NCI-H1436 (cell line): ENCODE measurements at places on chromosomes 11 and 22.
A peak's percentile ranks its signal among the peaks of the same experiment; 100 is the strongest.

GRCh38 chr11:19886498-19886897 is 173.9 kb downstream of the NAV2 start:
- no peak for DNase-seq

DNA sequence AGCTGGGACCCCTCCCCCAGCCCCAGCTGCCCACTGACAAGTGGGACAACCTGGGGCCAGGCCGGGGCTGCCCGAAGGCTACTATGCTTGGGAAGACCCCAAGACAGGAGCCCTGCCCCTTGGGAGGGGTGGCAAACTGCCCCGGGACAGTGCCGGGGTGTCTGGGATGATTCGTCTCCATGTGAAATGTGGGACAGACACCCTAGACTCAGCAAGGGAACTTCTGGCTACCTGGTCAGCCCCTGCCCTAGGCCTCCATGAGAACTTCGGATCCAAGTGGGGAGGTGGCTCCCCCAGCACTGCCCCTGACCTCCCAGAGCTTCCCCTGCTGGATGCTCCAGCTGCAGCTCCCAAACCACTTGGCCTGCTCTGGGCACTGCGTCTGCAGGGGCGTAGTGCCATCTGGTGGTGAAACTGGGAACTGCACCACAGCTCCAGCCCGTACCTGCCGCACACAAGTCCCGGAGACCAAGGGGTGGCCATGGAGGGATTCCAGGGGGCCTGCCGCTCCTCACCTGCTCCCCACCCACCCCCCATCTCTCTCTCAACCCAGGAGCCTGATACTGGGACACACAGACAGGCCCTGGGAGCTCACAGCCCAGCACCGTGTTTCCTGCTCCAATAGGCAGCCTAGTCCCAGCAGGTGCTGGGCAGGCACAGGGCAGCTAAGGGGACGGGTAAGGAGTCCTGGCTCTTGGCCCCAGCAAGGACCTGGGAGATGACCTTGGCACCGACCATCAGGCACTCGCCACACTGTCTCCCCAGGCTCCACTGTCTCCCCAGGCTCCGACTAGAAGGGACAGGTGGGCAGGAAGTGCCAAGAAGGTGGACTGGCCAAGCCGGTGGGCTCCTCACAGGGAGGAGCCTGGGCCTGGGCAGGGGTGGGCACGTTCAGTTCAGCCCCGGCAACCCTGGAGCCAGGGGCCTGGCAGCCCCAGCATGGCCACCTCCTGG is 194.1 kb downstream of the IGLL1 start:
- peak; percentile 62 for DNase-seq

DNA sequence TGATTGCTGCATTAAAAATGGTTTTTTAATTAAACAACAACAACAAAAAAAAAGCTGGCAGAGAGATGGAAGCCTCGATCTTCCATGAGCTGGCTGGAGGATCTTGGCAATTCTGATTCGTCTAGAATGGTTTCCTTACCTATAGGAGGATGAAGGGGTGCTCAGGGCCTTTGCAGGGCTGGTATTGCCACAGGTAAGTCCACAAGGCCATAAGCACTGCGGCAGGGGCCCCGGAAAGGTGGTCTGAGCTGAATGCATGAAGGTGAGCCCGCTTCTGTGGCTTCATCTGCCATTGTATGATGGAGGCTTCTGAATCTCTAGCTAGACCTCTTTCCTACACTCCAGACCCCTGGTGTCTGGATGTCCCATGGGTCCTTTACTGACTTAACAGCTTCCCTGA is 101.5 kb downstream of the TSPAN18 start:
- no peak for DNase-seq

DNA sequence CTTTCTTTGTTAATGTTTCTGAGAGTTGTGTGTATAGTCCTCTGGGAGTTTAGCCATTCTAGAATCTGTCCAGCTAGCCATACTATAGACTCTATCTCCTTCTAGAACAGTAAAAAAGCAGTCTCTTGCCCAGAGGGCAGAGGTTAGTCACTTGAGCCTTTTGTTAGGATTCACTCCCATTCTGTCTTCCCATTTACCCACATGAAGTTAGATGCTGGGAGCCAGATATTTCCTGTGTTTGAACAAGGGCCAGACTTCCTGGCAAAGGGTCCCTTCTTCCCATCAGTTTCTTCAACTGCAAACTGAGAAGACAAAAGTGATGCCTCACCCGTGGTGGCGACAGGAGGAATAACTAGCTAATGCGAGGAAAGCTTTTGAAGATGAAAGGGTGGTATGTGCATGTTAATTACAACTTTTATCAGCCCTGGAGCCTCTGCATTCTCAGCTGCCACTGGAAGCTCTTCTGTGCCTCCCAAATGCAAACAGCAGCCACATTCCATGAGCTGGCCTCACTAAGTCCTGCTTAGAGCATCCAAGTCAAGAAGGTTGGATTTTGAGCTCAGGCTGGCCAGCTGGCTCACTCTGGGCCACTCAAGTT is 12.8 kb downstream of the CD44 start:
- DNase-seq: no peak

DNA sequence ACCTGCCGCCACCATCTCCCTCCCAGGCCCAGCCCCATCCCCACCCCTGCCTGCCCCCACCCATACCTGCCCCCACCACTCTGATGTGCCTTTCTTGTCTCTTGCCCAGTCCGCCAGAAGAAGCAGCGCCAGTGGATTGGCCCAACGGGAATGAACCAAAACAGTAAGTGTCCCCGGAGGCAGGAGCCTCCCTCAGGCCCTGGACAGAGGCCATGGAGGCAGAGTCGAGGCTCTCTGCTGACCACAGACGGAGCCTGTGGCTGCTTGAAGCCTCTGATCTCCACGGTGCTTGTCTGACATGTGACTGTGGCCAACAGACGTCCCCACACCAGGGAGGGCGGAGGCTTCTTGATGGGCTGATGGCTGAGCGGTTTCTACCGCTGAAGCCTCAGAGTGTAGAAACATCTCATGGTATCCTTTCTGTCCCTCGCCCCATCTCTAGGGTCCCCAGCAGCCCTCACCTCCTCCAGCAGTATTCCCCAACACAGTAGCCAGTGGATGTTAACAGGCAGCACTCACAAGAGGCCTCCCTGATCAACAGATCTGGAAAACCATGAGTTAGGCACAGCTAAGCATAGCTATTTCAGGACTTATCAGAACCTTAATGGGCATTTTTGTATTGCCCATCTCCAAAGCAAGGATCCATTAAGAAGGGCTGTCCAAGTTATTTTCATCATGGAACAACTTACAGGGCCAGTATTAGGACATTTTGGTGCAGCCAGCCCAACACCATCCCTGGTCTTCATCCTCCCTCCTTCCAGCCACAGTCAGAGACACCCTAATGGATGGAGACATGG is 21.7 kb downstream of the CD5 start:
- no peak for DNase-seq

DNA sequence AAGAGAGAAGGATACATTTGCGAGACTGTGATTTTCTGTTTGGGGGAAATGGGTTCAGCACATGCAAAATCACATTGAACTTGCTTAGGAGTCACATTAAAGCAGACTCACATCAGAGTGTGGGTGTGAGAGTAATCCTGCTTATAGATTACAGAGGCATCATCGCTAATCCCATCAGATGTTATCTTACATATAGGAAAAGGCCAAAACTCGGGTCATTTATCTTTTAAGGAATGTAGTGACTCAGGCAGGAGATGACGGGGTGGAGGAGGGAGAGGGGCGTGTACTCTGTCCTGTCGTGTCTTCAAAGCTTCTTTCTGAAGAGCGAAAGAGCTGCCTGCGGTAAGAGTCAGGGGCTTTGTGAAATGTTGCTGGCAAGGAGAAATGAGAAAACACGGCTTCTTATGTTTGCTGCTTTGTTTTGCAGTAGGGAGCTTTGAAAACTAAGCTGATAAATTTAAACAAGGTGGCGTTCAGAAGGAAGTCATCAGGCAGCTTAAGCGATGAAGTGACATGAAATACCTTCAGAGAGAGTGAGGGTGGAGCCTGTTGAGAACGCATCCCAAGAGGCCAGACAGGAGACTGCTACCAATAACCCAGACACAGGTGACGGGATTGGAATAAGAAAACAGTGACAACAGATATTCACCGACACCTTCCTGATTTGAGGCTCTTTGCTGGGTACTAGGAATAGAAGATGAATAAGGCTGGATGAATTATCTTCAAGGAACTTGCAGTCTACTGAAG is 2.2 kb upstream of the C11orf16 start:
- no peak for DNase-seq

DNA sequence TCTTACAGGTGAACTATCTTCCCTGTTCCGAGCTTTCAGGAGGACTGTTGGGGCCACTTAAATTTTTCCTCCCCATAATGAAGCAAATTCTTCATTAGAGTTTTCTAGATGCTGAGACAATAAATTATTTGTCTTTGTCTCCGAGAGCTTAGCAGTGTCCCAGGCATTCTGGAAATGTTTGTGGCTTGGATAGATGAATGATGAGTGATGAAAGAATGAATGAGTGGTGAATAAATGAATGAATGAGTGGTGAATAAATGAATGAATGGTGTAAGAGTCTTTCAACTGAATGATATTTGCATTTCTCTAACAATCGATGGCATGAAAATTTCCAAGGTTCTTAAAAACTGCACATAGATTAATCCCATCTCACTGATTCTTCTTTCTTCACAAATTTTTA is 52.8 kb downstream of the AHNAK start:
- DNase-seq: no peak

DNA sequence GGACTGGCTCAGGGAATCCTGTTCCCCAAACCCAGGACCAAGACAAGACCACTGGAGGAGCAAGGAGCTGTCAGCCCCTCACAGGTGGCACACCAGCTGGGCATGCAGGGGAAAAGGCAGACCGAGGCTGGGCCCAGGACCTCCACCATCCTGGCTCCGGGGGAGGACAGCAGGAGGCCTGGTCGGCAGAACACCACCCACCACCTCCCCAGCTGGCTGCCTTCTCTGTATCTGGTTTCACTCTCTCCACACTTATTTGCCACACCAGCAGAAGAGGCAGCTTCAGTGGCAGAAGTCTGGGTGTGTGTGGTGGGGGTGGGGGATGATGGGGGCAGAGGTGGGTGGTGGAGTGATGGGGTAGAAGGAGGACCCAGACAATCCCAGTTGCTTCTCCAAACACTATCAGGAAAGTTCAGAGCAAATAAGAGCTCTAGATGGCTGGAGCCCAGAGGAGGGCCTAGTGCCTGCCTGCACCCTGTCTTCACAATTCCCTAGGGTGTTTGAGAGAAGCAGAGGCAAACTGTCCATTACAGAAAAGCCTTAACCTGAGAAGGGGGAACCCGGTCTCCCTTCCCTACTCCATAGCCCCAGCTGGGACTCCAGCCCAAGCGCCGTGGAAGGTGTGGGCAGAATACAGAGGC is 51.9 kb upstream of the CDON start:
- no peak for DNase-seq

DNA sequence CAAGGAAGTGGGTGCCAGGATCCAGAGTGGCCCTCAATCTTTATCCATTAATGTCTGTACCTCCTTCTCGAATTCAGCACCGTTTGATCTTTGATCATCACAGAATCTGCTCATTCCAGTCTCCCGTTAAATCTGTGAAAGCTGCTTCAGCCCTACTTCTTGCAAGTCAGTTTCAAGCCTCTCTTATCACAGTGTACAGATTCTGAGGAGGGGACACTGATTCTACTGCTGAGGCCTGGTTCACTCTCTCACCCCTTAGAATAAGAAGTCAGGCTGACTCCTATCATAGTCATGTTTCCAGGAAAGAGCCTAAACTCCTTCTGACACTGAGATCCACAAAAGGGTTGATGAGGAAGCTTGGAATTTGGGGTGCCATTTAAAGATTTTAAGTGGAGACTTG is 39.0 kb downstream of the MAML2 start:
- DNase-seq: no peak

DNA sequence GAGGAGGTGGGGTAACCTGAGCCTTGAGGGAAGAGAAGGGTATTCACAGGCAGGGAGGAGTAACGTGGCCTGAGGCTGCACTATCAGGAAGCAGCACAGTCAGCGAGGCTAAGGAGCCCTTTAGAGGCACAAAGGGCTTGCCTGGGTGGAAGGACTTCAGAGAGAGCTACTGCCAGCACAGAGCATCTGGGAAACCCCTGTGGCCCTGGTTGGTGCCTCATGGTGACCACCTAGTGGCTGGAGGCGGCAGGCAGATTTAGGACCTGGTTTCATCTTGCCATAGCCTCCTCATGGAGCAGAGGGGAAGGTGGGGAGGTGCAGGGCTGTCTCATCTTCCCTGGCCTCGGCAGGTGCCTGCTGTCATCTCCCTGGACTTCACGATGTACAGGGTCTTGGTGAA is 64.5 kb downstream of the MPPED1 start:
- no peak for DNase-seq

GRCh38 chr11:105910095-105910715 is 111.8 kb downstream of the MSANTD4 start:
- DNase-seq: no peak

- DNase-seq: no peak
These were observed 881.0 kb upstream of the TENM4 start for GRCh38 chr11:80321786-80322185.

DNA sequence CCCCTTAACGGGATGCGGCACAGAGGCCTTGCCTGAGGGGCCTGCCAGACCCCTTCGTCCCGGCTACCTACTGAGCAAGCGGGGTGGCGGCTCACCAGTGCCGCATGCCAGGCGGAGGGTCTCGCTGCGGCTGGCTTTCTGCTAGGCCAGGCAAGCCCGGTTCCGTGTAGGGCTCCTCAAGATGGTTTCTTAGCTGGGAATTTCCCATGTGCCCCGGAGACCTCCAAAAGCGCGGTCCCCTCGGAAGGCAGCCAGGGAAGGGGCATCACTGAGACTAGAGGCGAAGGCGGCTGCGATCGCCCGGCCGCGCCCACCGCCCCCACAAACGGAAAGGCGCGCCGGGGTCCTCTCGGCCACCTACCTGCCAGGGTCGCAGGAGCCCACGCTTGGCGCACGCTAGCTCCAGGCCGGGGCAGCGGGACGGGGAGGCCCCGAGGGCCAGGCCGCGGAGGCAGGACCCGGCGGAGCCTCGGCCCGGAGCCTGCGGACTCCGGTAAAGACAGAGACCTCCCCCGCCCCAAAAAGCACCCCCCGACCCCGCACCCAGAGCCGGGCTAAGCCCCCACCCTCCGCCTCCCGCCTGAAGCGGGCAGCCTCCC is 23.8 kb downstream of the MICAL3 start:
- no peak for DNase-seq

DNA sequence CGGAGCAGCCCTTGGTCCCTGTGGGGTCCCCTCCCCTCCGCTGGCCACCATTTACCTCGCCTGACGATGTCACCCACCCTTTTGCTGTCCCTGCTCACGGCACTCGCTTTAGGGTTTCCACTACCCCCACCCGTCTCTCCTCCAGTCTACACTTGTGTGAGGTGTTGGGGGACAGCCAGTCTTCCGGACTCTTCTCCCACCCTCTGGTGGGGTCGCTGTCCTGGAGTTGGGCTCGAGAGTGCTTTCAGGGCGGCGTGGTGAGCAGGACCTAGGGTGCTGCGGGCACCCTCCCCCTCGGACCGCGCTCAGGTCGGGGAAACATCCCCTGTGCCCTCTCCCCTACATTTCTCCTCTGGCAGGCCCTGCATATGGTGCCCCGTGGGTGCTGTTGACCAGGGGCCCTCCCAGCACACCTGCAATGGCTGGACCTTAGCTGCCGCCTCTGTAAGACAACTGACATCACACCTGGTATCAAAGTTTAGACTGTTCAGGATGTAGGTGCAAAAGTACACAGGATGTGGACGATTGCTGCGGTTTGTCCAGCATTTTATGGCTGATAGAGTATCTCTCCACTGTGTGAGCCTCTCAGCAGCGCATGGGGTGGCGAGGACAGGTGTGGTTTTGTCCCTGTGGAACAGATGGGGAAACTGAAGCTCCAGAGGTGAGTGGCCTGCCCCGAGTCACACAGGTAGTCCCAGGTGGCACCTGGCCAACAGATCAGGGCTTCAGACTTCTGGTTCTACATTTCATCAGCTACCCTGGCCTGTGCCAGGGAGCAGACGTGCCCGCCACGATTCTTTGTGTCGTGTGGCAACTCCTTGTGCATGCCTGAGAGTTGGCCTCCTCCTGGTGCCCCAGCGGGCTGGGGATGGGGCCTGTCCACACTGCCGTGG is 1.2 kb downstream of the GRK2 start:
- no peak for DNase-seq

GRCh38 chr22:33906475-33906874 is 13.8 kb downstream of the LARGE1 start:
- no peak for DNase-seq
